ENCODE measurements at places on chromosomes 11 and 22.

GRCh38 chr11:106202935-106203620 lies 125.6 kb downstream of the AASDHPPT start:
- DNase-seq = no peak

- no peak for DNase-seq
Observed at GRCh38 chr11:3073029-3073435, 15.8 kb upstream of the CARS1 start.

DNA sequence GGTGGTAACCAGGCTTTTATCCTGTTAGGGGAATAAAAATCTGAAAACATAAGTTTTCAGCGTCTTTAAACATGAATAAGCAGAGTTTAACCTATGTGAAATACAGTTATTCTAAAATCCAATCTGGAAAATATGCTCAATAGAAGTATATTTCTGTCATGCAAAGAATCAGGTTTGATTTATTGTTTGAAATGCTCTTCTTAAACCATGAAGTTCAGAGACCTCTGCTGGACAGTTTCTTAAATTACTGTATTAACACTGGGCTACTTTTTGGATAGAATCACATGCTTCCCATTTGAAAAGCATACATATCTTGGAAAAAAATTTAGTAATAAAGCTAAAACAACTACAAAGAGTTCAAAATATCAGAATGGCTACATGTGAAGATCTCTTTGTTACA lies 25.4 kb downstream of the APIP start:
- no peak for DNase-seq

GRCh38 chr11:65166893-65167292 lies 3.1 kb upstream of the SPDYC start:
- no peak for DNase-seq

DNA sequence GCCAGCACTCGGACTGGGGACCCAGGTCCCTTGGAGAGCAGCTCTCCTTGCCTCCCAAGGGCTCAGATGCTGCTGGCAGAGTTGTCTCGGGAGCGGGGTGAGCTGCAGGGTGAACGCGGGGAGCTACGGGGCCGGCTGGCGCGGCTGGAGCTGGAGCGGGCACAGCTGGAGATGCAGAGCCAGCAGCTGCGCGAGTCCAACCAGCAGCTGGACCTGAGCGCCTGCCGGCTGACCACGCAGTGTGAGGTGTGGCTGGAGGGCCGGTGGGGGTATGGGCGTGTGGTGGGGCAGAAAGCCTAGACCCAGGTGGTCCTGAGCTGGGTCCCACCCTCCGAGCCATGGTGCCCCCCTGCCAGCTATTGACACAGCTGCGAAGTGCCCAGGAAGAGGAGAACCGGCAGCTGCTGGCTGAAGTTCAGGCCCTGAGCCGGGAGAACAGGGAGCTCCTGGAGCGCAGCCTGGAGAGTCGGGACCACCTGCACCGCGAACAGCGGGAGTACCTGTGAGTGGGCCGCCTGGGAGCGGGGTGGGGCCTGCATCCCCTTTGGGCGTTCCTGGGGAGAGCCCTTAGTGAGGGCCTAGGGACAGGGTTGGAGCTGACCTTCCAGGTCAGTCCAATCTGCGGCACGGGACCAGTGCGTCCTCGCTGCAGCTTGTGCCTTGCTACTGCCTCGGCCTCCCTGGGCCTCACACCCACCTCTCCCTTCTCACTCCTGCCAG lies 5.8 kb upstream of the RPS6KA4 start:
- no peak for DNase-seq

- DNase-seq = no peak
Observed at GRCh38 chr11:120224972-120225909, 14.4 kb downstream of the OAF start.

GRCh38 chr11:68904248-68904847 lies 657 bp downstream of the IGHMBP2 start:
- DNase-seq = peak; percentile 64

- no peak for DNase-seq
Observed at GRCh38 chr22:47659467-47660223, 897.2 kb downstream of the TBC1D22A start.

GRCh38 chr22:35397095-35397904 lies 2.6 kb upstream of the MCM5 start:
- no peak for DNase-seq

DNA sequence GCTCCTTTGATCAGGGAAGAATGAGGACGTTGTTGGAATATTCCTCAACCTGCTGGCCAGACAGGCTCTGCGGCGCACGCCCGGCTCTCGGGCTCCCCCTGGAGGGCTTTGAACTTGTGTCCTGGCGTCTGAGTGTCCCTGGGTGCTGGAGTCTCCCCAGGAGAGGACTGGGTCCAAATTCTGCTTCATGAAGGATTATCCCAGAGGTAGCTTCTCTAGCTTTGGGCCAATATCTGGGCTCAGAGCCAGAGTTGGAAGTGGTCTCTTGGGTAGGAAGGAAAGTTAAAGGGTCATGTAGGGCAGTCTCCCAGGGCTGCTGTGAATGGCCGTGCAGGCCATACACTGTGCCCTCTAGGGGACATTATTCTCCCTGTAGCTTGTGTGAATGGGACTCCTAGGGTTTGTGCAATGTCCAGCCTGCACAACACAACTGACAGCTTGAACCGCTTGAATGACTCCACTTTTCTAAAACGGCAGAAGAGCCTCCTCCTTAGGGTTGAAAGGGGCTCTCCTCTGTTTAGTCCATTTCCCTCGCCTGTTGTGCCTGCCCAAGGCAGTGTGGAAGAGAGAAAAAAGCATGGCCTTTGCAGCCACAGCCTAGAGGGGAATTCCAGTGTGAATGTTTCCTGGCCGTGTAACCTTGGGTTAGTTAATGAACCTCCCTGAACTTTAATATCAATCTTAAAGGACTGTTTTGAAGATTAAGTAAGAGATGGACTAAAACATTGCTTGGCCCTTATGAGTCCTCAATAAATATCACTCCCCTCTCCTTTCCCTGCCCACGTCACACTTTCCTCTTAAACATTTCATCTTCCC lies 111.2 kb upstream of the THY1 start:
- DNase-seq = peak; percentile 88

DNA sequence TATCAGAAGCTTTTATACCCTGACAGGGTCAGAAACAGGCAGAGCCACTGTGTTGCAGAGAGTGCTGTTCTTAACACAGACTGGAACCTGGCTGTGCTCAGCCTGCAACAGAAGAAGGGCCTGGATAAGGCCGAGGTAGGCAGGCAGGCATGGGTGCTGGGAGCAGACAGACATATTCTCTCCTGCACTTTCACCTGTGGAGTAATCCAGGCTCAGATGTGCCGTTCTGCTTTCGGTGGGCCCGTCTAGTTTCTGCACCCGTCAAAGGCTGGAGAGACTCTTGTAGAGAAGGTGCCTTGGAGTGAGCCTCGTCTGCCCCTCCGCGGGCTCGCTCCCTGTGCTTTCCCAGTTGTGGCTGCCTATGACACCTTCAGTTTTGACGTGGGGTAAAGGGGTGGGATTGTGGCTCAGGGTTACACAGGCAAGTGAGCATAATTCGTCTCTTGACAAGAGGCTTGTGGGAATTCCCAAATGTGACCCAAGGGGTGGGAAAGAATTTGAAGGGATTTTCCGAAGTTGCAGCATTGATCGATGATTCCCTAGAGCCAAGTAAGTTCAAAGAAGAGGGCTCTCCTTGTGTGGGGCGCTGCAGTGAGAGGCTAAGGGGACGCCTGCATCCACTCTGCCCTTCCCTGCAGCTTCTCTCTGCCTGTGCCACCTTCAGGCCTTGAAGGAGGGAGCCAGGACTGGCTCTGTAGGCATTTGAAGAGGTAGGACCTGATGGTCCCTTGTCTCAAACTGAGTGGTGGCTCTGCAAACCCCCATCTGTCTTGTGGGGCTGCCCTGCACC lies 16.2 kb upstream of the ST3GAL4 start:
- no peak for DNase-seq

GRCh38 chr11:115886422-115886733 lies 382.2 kb upstream of the CADM1 start:
- no peak for DNase-seq

DNA sequence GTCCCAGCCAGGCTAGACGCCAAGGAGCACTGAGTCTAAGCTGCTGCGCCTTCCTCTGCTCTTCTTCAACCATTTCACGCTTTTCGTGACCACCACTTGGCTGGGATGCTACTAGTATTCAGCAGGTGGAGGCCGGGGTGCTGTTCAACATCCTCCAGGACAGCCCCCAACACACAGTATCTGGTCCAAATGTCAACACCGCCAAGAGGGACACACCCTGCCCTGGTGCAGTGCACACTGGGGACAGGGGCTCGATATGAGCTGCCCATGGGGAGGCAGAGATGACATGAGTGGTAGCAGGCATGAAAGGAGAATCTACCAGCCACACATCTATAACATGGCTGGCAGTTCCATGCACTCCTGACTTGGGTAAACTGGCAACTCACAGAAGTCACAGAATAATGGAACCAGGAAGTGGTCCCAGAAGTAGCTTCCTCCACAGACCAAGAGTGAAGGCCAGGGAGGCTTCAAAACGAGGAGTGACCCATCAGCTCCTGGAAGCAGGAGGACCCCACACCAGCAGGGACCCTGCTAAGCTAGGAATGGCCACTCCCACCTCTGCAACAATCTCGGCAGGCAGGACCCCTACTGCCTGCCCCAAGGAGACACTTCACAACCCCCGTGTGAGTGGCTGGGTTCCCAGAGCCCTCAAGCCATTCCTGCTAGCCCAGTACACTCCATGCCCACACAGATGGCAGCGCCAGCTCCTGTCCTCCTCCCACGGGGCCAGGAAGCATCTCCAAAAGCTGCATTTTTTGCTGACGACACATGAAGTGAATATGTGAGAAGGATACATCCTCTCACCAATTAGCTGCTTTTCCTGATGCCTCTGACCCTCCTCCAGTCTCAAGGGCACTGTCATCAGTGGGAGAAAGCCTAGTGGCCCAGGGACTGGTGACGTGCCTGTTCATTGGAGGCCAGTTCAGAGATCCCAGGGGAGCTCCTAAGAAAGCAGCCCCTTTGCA lies 78.8 kb downstream of the DGCR2 start:
- peak; percentile 11 for DNase-seq

DNA sequence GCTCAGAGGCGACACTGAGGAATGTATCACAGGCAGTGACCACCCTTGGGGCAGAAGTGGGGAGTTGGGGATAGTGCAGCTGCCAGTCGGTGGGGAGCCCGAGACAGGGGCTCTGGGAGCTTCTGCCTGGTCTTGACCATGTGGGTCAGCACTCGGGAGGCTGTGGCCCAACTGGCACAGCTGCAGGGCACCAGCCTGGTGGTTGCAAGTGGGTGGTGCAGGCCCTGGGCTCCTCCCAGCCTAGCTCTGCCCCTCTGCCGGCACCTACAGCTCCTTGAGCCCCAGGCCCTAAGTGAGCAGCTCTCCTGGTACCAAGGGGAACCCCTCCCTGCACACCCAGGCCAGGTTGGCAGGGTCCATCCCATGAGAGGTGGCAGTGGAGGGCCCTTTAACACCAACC lies 12.6 kb upstream of the RASL10A start:
- no peak for DNase-seq

DNA sequence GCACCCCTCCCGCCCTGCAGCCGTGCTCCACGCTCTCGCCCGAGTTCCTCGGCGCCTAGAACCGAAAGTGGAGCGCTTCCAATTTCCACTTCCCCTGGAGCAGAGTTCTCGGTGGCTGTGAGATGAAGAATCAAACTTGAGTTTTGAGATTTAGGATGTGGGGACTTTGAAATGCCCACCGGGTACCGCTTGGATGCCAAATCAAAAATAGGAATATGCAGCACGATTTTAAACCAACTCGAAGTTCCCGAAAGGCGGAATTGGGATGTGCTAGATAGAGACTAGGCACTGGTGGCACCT lies 569 bp downstream of the POLA2 start:
- DNase-seq = no peak

DNA sequence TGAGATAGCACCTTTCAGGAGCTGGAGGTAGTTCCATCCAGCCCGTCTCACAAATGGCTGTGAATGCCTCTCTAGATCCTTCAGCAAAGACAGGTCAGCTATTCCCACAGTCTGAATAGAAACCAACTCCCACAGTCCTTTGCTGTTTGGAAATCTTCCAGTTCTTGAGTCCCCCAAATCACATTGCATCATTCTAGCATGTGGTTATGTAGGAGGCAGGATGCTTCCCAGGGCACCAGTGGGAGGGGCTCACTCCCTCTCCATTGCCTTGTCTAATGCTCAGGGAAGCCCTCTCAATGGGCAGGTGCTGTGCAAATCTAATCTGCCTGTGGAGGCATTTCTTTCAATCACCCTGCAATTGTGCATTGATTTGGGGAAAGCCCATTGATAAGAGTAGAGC lies 14.6 kb downstream of the NAV2 start:
- no peak for DNase-seq

Measured in D341Med (cell line).